Activated T-cell treated with anti-CD3 and anti-CD28 coated beads for 48 hours (primary cell): ENCODE measurements at places on chromosomes 4 and X.

DNA sequence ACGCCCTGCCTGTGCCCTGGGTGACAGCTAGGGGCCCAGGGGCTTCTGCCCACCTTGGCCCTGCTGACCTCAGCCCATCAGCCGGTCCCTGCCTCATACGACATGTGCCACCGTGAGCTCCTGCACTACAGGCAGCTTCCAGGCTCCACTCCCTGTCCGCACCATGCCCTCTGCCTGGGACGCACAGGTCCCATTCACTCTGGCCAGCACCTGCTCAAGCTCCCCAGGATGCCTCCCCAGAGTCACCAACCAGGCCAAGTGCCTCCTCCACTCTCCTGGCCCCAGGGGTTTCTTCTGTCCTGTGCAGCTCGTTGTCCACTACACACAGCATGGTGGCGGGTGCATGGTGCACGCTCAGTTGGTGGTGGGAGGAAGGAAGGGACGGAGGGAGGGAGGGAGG lies 20.2 kb upstream of the MRFAP1 start:
- no peak for DNase-seq

GRCh38 chrX:70134116-70134477 lies 850 bp downstream of the IGBP1 start:
- DNase-seq, result no peak

DNA sequence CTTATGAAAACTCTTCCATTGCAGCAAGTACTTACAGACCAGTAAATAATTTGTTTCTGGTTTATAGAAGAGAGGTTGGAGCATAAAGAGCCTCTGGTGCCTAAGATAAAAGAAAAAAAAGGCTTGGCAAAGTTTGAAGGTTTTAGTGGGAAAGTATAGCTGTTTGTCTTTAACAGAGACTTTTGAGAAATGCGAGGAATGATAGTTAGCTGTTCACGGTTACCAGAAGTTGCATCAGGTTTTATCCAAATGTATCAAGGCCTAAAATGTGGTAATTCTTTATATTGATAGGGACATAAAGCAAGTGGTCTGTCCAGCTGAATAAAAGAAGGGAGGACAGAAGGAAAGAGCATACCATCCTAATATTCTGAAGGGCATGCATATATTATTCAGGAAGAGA lies 29.3 kb downstream of the RAP1GDS1 start:
- no peak for DNase-seq

DNA sequence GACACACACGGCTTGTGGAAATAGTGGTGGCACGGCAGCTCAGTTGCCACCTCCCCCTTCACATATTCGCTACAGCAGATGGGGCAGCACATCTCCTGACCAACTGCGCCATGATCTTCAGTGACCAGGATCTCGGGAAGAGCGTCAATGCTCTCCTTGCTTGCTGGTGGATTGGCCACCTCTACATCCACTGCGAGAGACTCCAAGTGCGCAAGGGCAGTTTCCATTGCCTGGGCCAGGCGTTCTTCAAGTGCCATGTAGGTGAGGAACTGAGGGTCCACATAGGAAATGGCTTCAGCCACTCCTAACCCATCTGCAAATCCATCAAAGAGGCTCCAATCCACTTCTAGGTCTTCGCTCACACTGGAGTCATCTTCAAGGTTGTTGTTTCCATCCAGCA lies 3.9 kb downstream of the PJA1 start:
- DNase-seq, result no peak

DNA sequence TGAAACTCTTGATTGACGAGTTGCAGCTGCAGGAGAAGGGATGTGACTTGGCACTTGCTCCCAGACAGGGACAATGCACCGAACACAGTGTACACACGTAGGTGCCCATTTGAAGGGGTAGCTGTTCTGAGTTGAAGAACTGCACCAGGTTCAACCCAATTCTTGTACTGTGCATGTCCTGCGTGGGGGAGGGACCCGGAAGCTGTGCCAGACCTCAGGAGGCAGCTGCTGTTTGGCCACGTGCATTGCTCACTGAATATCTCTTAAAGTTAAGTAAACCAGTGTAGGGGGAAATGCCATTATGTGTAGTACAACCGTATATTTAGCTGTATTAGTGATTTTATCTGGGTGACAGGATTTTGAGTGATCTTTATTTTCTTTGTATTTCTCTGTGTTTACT lies 12.0 kb upstream of the RBBP7 start:
- DNase-seq, result peak; percentile 2

DNA sequence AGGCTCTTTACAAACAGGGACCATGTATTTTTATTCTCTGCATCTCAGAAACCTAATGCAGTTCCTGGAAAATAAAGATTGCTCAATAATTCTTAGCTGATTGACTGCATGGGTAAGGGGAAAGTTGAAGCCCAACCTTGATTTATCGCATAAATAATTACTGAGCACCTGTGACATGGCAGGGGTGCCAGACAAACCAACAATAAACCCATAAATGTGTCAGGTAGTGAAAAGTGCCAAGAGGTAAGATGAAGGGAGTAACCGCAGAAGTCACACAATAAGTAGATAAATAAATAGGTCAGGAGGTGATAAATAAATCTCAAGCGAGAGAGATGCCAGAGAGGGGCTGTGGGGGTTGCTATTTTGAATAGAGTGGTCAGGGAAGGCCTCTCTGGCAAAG lies 20.1 kb upstream of the AP1S2 start:
- DNase-seq, result no peak

- peak; percentile 9 for DNase-seq
Observed at GRCh38 chr4:88535090-88535755, 11.6 kb upstream of the PYURF start.
